Effector CD4-positive, alpha-beta T cell (primary cell): ENCODE measurements at places on chromosomes 13 and 19.

DNA sequence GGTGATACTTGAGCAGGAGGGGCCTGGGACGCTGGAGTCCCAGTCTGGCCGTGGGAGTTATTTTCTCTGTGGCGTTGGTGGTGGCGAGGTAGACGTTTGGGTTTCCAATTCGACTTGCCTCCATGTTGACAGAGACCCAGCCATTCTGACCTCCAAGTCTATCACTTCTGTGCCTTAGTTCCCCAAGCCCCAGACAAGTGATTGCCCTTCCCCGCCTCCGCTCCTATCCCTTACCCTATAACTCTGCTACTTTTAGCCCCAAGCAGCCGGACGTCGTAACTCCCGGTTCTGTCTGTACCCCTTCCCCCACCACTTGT is 549 bp downstream of the TIMM50 start:
- DNase-seq = no peak

DNA sequence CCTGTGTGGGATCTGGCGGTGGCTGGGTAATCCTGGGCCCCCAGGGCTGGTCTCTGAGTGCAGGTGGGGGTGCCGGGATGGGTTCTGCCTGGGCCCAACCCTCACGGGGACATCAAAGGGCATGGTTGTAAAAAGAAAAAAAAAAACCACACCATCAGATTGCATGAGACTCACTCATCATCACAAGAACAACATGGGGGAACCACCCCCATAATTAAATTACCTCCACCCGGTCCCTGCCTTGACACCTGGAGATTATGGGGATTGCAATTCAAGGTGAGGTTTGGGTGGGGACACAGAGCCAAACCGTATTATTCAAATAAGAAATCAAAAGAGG is 14.3 kb downstream of the C1QTNF9 start:
- DNase-seq = no peak

DNA sequence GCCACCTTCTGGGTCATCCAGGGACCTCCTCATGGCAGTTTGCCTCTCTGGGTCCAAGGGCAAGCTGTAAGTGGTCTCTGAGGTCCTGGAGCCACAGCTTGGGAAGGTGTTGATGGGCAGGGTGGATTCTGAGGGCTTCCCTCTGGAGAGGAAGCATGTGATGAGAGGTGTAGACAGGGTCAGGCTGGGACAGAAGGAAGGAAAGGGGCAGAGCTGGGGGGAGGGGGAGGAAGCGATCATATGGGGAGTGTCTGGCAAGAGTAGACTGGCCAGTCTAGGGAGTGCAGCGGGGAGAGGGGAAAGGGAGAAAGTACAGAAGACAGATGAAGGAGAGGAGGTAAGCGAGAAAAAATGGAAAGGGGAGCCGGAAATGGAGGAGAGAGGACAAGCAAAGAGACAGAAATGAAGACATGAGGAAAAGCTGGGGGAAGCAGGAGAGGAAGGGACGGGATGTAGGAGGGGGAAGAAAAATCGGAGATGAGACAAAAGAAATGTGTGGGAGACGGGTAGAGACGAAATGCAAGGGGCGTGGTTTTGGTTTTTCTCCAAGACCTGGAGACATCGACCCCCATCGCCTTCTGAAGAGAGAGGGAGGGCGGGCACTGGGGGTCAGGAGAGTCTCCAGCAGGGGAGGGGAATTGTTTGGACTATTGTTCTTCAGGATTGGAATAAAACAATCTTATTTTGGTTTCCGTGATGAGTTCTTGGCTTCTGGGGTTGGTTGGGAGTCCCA is 26.6 kb downstream of the ZSWIM9 start:
- DNase-seq = no peak

DNA sequence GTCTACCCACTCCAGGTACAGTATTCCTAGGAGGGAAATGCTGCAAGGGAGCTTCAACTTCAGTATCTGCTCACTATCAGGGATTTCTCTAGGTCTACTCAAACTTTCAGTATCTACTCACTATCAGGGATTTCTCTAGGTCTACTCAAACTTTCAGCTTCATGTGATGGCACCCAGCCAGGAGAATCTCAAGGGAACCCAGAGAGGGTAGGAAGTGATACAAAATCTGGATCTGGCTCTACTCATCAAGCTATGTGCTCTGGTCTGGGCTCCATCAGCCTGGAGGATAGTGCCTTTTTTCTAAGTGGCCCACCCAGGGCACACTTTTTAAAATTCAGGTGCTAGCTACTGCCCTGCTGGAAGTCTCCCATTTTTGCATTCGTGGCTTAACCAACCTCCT is 52.3 kb upstream of the FNDC3A start:
- DNase-seq = no peak

GRCh38 chr13:21069561-21070004 is 8.2 kb upstream of the LATS2 start:
- DNase-seq = no peak

DNA sequence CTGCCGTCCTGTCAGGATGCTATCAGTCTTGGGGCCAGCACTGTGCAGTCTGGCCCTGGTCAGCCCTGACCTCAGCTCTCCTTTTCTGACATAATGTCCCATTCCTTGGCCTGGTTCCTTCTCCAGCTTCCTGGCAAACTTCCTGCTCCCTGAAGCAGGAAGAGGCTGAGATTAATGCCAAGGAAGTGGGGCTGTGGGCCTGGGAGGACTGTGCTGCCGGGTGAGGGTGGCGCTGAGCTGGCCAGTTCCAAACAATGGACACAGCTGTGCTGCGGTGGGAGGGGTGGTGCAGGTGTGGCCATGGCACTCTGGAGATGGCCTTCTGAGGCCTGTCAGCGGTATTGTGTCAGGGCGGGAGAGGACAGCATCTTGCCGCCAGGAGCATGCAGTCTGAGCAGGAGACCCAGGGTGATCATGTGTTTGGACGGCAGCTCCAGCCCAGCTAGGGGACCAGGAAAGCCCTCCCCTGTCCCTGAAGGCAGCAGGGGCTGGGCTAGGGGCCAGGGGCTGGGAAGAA is 30.9 kb downstream of the TUBA3C start:
- no peak for DNase-seq

DNA sequence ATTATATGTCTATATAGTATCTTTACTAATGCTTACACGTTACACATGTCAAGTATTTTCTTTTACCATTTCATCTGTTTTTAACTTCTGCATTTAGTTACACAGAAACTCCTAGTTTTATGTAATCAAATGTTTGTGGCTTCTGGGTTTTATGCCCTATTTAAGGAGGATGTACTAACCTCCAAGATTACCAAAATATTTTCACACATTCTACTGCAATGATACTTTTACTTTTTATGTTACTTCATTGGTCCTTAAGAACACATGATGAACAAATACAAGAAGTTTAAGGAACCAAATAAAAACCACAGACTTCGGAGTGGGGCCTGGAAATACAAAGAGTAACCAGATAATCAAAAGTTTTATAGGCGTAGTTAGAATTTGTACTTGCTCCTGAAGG is 37.2 kb downstream of the ZC3H13 start:
- no peak for DNase-seq

DNA sequence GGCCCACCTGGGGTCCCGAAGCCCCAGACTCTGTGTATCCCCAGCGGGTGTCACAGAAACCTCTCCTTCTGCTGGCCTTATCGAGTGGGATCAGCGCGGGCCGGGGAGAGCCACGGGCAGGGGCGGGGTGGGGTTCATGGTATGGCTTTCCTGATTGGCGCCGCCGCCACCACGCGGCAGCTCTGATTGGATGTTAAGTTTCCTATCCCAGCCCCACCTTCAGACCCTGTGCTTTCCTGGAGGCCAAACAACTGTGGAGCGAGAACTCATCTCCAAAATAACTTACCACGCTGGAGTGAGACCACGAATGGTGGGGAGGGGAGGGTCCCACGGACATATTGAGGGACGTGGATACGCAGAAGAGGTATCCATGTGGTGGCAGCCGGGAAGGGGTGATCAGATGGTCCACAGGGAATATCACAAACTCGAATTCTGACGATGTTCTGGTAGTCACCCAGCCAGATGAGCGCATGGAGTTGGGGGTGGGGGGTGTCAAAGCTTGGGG is 1.0 kb upstream of the ICAM5 start:
- DNase-seq = no peak

- no peak for DNase-seq
These were observed 4.6 kb downstream of the PPP5C start for GRCh38 chr19:46351241-46352041.
